ENCODE measurements at places on chromosomes 1 and 21.

DNA sequence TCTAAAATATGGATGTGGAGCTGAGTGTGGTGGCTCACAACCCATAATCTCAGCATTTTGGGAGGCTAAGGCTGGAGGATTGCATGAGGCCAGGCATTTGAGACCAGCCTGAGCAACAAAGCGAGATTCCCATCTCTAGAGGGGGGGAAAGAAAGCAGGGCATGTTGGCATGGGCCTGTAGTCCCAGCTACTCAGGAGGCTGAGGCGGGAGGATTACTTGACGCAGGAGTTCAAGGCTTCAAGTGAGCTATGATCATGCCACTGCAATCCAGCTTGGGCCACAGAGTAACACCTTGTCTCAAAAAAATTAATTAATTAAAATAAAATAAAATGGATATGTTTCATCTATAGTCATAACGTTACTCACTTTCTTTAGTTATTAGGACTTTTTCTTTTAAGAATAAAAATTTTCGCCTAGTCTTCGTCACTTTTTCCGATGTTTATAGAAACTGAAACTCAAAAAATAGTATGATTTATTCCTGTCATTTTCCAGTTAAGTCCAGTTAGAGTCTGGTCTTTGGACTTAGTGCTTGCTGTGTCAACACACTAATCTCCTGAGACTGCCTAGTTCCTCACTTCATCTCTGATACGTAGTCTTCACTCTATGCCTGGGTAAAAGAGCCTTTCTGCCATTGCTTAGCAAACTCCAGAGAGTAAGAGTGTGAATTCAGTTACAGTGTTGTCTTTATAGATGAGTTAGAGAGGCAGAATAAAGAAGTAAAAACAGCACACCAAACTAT lies 28.0 kb downstream of the IARS2 start:
- DNase-seq, result no peak

DNA sequence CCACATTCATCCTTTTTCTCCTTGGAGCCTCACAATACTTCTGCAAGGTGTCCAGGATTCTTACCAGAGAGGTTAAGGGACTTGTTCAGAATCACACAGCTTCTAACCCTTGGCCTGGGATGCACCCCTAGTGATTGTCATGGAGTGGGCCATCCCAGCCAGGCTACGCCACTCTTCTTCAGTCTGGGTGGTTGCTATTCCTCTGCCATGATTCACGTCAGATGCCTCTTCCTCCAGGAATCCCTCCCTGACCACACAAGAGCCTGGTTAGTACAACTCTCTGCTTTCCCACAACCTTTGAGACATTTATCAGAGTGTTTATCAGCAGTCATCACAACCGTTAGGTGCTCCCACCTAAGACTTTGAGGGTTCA lies 121.8 kb downstream of the EPHB2 start:
- no peak for DNase-seq

GRCh38 chr1:222788402-222789156 lies 26.3 kb upstream of the DISP1 start:
- no peak for DNase-seq

GRCh38 chr1:242802973-242803372 lies 278.5 kb upstream of the PLD5 start:
- DNase-seq, result no peak

DNA sequence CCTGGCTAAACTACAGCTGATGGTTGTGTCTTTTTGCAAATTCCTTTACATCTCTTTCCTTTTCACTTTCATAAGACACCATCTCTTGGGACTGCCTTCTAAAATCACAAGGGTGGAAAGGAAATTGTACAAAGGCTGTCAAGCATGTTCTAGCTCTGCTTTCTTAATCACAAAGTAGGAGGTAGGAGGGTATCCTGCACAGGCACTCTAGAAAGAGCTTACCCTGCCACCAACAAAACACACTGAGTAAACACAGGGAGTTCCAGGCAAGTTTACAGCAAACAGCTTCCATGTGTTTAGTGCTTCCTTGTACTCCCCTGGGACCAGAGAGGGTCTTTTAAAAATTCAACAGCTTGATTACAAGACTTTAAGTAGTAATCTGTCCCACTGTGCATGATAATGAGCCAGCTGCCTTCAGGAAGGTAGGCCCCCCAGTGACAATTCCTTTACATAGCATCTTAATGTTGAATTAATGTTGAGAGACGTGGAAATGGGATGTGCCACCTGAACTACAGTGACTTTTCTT lies 2.4 kb downstream of the PLPP3 start:
- DNase-seq, result no peak

DNA sequence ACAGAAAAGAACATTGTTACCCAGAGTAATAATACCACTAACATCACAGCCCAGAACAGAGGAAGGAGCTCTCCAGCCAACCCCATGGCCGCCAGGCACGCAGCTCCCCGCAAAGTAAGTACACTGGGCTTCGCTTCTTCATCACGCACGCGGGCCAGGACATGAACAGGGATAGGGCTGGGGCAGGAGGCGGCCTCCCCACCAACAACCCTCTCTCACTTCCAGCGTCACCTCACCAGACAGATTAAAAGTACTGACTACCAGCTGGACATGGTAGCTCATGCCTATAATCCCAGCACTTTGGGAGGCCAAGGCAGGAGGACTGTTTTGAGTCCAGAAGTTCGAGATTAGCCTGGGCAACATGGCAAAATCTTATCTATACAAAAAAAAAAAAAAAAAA lies 78.3 kb downstream of the NPHP4 start:
- no peak for DNase-seq

GRCh38 chr1:222817529-222817928 lies 2.7 kb downstream of the DISP1 start:
- DNase-seq, result no peak

DNA sequence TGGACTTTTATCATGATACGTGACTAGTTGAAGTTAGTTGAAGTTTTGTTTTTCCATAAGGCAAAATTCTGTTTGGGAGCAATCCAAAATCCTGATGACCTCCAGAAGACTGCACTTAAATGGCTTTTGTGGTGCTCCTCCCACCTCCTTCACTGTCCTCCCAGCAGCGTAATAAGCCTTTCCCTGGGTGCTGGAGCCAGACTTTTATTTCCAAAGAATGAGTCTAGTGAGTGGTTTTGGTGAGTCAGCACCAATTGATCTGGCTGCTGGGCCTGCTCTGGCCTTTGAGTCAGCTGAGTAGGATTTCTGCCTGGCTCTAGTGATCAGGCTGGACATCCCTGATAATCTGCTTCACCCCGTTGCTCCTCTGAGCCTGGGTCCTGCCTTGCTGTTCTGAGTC lies 21.7 kb upstream of the KCND3 start:
- no peak for DNase-seq

DNA sequence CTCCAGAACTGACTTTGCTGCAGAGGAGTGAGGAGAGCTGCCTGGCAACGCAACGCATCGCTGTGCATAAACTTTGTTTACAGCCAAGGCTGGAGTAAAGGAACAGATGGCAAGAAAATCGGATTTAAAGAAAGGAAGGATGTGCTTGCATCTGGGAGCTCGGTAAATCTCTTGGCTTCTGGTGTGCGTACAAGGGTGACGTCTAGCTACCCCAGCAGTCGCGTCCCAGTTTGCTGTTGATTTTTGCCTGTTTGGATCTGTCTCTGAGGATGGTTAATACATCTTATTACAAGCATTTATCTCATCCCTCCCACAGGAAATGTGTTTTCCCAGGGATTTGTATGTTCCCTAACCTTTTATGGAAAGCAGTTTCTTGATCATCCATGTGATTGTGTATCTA lies 73.3 kb upstream of the RALGPS2 start:
- no peak for DNase-seq

- DNase-seq, result peak; percentile 46
Measured at GRCh38 chr1:167066333-167067122, 23.6 kb downstream of the GPA33 start.

DNA sequence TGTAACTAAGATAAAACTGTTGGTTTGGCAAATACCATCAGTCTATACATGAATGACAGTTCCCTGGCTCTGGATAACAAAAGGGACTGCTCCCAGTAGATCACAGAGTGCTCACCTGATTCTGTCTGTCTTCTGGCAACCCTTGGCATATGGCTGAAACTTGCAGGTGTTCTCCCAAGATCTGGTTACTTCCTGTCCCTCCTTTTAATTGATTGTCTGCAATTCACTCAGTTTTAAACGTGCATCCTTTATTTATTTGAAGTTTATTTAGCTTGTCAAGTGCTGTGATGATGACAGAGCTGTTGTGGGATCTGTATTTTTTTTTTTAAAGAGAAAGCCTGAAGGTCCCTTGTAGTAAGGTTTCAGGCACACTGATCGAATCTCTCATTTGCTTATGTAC lies 3.4 kb downstream of the KCNA3 start:
- no peak for DNase-seq

GRCh38 chr1:59568158-59568935 lies 246.4 kb upstream of the HOOK1 start:
- no peak for DNase-seq

DNA sequence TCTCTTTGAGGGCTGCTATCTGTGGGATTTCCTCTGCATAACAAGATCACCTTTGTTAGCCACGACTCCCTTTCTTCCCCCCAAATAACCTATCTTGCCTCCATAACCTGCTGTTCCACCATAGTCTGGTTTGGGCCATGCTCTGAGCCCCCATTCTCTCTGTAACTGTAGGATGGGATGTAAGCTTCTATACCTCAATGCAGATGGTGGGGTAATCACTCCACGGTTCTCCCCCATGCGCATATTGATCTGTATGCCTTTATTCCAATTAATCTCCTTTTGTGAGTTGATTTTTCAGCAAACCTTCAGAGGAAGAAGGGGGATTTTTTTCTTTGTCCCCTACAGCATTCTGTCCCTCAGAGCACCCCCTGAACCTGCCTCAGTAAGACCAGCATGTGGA lies 170.1 kb upstream of the IRF2BP2 start:
- no peak for DNase-seq

DNA sequence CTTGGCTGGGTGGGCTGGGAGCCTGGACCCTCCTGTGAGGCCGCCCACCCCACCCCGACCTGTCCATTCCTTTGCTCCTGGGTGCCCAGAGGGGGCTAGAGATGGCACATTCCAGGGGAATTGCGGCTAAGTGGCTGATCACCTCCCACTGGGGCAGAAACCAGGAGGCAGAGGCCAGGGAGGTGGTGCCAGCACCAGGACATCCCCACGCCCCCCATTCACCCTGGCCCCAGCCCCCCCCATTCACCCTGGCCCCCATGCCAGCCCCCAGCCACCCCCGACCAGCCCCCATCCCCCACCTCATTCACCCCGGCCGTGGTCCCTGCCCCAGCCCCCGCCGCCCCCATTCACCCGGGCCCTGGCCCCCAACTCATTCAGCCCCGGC lies 6.2 kb downstream of the C1QTNF12 start:
- no peak for DNase-seq

- DNase-seq, result no peak
Measured at GRCh38 chr1:27656157-27656893, 15.7 kb downstream of the IFI6 start.

DNA sequence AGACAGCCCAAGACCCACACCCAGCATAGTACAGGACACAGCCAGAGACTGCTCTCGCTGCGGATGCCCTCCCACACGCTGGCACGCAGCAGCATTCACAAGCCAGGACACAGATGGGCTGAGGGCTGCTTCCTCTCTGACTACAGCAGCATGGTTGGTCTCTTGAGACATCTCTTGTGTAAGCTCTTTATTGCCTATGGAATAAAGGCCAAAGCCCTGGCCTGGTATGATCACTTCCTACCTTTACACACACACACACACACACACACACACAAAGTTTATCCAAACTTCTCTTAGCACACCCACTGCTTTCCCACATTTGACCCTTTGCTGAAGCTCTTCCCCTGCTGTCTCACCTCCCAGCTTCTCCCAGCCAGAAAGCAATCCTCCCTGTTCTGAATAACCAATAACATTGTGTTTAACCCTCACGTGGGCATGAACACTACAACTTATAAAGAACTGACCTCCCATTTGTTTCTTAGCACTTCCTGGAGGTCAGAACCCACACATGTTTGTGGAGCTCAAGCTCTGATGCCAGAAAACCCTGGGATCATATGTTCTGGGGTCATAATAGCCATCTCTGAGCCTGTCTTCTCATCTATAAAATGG lies 1.2 kb upstream of the LUZP1 start:
- no peak for DNase-seq

DNA sequence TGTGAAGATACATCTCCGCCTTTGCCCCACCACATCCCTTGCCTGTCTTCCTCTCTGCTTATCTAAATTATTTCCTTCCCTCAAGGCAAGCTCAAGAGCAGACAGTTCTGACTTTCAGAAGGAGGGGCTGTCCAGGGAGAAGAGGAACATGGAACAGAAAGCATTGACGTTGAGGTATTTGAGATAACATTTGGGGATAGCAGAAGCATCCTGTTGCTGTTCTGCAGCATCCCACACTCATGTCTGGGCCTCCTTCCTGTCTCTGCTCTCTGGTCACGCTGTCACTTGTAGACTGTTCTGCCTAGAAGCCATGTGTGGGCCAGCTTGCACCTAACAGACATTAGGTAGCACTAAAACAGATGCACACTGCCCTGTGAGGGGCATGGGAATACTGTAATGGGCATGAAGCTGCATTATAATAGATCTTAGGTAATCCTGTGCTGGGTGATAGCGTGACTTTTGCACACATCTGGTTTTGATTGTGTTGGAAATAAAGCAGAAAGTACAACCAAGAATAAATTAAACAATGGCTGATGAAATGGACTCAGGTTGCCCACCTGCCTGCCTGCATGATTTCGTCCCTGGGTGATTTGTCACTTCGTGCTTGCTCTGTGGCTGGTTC lies 660 bp upstream of the RD3 start:
- no peak for DNase-seq

DNA sequence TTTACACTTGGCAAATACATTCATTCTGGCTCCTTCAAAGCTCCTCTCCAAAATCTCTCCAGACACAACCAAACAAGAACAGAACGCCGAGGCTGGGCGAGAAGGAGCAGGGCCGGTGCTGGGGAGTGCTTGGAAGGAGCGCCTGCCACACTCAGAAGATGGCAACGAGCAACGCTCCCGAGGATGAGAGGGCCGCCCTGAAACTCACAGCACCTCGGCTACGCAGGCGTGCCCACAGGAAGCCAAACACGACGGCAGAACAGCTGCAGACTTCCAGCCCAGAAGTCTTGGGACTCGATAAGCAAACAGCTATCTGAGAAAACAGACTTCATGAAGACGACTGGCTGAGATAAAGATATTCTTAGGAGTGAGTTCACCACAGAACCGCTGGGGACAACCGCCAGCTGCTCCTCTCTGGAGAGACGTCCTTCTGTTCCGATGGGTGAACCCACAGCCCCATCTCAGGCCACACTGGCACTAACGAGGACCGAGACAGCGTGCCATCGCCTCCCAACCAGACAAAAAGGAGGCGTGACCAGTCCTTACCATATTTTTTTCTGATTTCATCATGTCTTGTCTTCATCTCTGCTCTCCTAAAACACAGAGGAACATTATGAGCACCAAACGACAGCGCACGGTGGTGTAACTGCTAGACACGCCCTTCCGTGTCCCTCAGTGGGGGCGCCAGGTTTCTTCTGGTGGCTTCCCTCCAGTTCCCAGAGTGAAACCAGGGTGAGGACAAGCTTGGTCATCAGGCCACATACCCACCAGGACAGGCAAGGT lies 18.6 kb downstream of the PTTG1IP start:
- DNase-seq, result peak; percentile 93

GRCh38 chr1:173005196-173005864 lies 45.4 kb downstream of the TNFSF18 start:
- peak; percentile 26 for DNase-seq

GRCh38 chr1:228802386-228803220 lies 67.3 kb downstream of the RHOU start:
- DNase-seq, result no peak

Measured in Jurkat, Clone E6-1 (cell line).